ENCODE measurements at places on chromosomes 4 and X. TPM values are rescaled to one million over a fixed set of nuclear protein-coding genes. Genes with fewer than 3 reads are reported as not detected.

GRCh38 chr4:177190995-177191580 lies 118.6 kb upstream of the NEIL3 start:
- no peak for DNase-seq

GRCh38 chr4:153273751-153274150 lies 69.5 kb downstream of the TRIM2 start:
- no peak for DNase-seq

- peak; percentile 92 for DNase-seq
Measured at GRCh38 chr4:15938182-15938581, 358 bp downstream of the FGFBP1 start.

DNA sequence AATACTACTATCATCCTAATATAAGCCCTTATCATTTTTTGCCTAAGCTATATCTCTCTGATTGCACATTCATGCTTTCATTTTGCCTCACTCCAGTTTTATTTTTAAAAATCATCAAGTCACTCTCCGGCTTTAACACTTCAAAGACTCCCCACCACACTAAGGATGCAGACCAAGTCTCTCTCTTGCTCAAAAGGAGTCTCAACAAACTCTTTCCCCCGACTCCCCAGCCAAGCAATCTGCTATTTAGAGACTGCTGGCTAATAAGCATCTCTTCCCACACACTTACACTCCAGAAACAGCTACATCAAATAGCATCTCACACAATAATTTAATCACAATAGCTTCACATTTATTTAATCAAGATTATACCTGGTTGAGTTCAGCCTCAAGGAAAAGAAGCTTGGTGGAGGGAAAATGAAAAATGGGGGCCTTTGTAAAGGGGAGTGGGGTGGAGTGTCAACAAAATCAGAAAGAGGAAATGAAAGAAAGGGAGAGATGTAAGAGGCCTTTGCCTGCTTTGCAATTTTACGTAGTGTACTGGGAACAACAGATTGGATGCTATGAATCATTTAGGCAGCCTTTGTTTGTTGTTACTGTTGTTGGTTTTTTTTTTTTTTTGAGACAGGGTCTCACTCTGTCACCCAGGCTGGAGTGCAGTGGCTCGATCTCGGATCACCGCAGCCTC lies 104.1 kb upstream of the MCF2 start:
- no peak for DNase-seq

DNA sequence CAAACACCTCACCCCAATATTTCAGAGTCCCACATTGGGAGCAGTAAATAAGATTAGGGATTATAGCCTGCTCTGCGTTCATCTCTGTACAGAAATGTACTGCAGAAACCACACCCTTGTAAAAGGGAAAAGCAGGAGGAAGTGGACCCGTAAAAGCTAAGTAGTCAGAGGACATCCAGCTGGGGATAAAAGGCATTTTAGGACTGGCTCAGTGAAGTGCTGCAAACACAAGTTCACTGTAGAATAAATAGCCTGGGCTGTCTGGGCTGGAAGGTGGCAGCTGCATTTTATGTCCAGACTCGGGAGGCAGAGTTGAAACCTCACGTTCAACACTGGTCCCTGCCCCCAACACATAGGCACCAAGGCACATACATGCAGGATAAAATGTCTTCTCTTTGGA lies 178.7 kb upstream of the FAT1 start:
- peak; percentile 27 for DNase-seq

DNA sequence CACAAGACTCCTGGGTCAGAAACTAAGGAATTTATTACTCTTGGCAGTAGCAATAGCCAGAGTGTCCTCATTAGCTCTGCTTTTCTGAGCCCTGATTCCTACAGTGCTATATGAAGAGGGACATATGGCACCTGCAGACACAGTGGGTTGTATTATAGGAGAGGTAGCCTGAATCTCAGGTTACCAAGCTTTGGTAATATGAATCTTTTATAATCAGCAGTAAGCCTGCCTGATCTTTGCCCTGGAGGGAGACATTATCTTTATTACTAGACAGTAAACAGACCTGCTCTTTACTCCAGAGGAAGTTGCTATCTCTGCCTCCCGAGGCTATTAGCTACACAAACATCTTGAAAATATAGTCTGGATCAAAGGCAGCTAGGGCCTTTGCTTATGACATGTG lies 62.5 kb upstream of the HOPX start:
- DNase-seq: no peak

- DNase-seq: no peak
Measured at GRCh38 chr4:121192480-121192879, 28.4 kb upstream of the TNIP3 start.

- DNase-seq: no peak
Measured at GRCh38 chr4:10491401-10491800, 34.2 kb upstream of the ZNF518B start.

DNA sequence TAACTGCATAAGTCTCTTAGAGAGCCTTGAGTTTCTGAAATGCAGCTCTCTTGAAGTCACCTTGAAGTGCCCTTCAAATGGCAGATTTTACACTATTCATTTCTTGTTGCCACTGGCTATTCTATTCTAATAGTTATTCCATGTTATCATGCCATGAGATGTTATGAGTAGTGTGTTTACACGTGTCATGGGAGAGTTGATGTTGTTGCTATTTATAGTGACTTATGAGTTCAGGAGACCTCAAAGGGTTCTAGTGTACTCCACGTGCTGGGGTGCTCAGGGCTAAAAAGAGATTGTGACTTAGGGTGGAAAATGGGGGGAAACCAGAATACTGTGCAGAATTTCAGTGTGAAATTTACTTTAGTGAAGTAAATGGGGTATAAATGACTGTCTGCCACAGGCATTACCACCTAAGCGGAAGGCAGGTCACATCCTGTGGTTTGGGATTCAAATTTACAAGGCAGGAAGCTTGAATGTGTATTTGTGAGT lies 77.1 kb upstream of the SLC4A4 start:
- no peak for DNase-seq

- DNase-seq: no peak
Measured at GRCh38 chr4:144565527-144566195, 80.3 kb upstream of the HHIP start.

- no peak for DNase-seq
Measured at GRCh38 chr4:88102026-88102425, 56.4 kb downstream of the ABCG2 start.

GRCh38 chr4:184668511-184669114 lies 19.1 kb downstream of the PRIMPOL start:
- no peak for DNase-seq

DNA sequence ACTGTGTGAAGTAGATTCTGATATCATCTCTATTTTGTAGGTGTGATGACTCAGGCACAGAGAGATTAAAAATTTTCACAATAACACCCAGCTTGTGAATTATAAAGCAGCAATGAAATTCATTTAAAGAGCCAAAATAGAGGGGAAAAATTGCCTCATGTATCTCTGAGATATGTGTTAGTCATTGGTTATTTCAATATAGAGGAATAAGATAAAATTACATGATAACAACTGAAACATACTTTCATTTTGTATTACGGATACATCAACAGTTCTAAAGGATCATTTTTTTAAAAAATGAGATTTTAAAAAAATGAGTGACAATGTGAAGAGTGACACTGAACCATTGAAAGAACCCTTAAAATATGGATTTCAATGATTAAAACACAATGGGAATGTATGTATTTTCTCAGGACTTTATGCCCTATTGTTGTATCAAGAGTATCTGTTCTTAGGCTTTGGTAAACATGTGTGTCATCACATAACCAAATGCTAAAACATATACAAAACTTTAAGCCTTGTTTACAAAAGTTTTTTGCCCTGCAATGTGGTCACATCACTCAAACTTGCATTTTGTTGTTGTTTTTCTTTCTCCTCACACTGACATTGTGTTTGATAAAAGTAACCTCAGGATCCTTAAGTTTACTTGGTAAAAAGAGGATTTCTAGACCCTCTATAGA lies 221.3 kb downstream of the ANTXR2 start:
- no peak for DNase-seq

GRCh38 chr4:140928880-140929279 lies 172.7 kb upstream of the TBC1D9 start:
- no peak for DNase-seq

Gene FREM3
- not detected for total RNA-seq

Gene SPOCK3
- total RNA-seq: 0.12 TPM

Gene CXorf49
- total RNA-seq: not detected

Gene DDX53
- total RNA-seq: not detected

Gene SRPK3
- 1.7 TPM for total RNA-seq

Data from left colon (tissue), 2 donors.